Stimulated activated CD8-positive, alpha-beta memory T cell treated with anti-CD3 and anti-CD28 coated beads, Interleukin-7, amount 100 ng/mL, for 24 hours (primary cell): ENCODE measurements at places on chromosomes 6 and 20.

GRCh38 chr6:5786321-5786968 is 220.3 kb downstream of the NRN1 start:
- no peak for DNase-seq

- no peak for DNase-seq
Measured at GRCh38 chr6:35634316-35634715, 54.4 kb downstream of the FKBP5 start.

- no peak for DNase-seq
Measured at GRCh38 chr20:40894237-40894630, 134.4 kb upstream of the TOP1 start.

DNA sequence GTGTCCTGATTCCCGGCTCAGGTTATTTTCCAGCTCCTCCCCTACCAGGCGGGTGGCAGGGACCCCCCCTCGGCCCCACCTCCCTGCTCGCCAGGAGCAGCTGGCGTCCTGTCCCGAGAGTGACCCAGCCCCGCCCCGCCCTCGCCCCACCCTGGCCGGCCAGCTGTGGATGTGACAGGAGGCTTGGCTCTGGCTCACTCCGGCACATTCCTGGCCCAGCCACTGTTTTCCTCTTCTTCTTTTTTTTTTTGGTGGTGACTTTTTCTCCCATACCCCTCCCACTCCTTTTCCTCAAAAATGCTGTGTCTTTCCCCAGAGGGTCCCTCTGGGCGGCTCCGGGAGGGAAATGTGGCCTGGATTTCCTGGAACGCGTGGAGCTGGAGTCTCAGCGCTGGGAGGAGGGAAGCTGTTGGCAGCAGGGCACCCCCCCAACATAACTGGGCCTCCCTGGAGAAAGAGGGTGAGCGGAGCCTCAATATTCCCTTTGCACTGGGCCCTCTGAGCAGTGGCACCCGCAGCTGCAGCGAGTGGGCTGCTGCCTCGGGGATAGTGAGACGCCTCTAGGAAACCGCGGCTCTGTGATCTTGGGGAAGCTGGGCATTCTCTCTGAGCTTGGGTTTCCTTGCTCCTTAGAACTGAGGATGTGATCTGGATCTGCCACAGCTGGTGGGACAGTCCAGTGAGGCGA is 28.3 kb upstream of the CSNK2A1 start:
- DNase-seq, result no peak

DNA sequence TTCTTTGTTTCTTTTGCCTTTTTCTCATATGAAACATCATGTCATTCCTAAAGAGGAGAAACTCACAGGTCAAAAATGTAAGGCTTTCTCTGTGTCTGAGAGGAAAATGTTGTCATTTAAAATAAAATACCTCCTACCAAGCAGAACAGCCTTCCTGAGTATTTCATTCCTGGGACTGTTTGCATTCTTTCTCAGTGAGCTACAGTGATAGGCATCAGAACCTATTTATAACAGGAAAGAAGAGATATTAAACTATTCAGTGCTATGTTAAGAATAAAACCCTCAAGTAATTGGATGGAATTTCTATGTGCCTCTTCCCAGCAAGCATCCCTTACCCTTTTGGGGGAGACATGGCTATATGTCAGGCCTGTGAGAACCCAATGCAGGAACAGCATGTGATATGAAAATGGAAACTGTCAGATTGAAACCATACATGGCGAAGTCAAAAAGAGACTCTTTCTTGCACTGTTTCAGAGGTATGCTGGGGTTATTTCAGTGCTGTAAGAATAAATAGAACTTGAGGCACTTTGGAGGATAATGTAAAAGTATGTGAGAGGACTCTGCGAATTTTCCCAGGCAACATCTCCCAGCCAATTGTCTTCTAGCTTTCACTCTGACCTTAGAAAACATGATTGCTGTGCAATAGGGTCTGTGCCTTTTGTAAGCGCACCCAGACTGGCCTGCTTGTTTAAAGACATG is 133.8 kb upstream of the CCN2 start:
- no peak for DNase-seq

DNA sequence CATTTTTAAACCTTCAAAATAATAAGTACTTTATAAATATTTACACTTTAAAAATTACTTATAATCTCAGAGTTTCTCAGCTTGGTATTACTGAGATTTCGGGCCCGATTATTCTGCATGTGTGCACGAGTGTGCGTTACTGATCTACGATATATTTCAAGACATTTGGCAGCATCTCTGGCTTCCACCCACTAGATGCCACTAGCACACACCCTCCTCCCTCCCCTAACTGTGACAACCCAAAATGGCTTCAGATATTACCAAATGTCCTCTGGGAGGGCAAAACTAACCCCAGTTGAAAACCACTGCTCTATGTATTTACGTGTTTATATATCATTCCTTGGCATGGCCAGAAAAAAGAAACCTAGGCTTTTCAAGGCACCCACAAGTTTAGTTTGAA is 95.9 kb downstream of the FYN start:
- DNase-seq, result no peak

DNA sequence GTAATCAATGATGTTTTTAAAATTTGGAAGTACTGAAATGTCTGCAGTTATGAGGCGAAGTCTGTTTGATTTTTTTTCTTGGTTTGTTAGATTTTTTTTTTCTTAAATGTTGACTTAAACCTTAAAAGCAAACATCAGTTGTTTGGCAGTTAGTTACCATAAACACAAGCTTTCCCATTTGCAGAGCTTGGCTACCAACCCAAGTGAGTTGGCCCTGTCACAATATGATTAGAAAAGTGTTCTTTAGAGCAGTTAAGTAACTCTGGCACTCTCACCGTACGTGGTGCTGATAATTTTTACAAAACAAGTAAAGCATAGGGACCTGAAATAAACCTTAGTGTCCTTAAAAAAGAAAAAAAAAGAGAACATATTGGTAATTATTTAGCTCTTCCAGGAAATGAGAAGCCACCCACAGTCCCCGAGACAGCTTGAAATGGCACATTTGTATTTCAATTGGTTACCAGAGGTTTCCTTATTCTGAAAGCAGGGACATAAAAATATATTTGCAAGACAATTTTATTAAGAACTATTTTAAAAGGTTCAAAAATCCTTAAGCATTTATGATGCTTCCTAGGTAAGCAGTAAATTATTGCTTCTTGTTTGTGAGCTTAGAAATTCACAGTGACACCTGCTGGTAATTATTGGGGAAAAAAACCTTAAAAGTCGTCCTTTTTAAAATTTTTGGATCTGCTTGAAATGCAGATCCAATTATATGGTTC is 3.9 kb downstream of the HEY2 start:
- no peak for DNase-seq

GRCh38 chr6:134413241-134413643 is 95.3 kb upstream of the SGK1 start:
- DNase-seq, result no peak

DNA sequence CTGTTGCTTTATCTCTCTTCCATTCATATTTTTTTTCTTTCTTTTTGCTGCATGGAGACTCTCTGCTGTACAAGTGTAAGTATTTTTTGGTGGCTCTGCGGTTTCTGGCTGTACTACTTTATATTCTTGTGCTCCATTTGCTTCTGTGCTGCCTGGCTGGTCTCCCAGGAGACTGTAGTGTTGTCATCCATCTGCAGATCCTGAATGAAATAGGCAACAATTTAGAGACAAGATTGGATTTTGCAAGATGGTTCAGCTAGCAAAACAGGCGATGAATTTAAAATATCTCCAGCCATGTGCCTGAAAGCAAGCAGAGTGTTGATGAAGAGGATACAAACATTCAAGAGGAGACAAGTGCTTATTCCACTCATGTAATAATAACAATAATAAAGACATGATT is 75.1 kb upstream of the SCGN start:
- DNase-seq, result no peak

DNA sequence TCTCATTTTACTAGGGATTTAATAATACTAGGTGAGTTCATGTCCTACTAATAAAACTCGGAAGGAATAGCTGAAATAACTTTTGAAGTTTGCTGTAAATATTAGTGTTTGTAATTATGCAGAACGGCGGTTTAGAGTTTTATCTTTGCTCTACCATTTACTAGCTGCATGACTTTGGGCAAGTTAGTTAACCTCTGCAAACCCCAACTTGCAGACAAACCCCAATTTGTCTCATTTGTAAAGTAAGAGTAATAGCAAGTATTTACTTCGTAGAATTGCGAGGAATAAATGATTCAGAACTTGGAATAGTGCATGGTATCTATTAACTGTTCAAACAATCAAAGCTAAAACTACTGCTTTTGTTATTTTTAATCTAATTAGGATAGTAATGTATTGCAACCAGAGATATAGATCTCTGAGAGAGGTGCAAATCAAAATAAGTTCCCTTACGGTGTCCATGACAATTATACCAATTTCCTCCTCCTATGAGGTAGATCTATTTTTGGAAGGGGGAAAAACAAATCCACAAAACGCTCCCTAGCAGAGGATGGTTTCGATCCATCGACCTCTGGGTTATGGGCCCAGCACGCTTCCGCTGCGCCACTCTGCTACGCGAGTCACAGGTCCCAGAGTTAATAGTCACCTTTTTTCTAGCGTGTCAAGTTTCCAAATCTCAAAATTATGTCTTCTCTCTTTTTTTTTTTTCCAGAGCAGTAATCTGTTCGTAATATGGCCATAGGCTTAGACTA is 35.1 kb upstream of the BTN3A2 start:
- DNase-seq, result peak; percentile 56

DNA sequence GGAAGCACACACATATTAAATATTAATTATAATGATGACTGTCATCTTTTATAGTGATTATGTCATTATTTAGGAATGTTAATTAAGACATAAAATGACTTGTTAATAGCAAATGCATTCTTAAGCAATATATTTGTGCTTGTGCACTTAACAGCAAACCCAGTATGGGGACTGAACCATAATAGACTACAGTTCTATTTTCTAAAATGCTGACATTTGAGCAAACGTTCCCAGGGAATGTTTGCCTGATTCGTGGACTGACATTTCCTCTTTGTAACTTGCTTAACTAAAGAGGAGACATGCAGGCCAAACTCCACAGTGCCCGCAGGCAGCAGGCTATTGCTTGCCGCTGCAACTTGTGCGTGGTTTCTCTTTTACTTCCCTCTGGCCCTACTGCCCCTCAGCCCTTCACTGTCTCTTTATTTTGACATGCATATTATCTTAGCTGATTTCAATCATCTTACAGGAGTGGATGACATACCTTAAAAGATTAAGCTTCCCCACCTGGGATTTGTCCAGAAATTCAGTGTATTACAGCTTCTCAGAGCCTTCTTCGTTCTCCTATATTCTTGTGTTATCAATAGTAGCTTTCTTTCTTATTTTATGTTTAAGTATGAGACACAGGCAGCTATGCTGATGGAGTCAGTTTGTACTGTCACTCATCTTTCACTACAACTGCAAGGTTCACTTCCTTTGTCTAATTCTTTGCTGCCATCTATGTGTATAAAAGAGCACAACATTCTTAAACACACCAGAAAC is 141.5 kb downstream of the GMDS start:
- DNase-seq, result no peak

- DNase-seq, result no peak
Measured at GRCh38 chr6:70673054-70673453, 5.4 kb downstream of the SMAP1 start.

DNA sequence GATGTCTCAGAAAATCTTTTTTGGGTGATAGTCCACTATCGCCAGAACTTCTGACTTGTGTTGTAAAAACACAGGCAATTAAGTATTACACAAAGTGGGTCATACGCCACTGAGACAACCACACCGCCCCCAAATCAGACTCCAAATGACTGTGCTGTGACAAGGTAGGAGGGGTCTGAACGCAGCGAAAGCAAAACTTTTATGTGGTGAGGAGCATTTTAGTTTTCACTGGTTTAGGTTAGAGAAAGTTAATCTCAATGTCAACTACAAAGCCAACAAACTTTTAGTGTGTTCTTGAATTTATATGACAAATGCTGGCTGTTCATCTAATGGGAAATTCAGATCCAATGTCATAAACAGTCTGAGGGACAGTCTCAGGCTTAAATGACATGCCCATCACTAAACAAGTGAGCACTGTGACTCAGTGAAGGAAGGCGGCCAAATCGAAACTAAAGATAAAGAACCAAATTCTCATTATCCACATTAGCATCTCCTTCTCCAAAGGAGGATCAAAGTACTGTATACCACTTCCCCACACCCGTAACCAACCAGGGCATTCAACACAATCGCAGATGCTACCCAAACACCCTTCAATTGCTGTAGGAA is 186.7 kb downstream of the GJA10 start:
- DNase-seq, result peak; percentile 41

GRCh38 chr20:16475225-16475624 is 98.0 kb downstream of the KIF16B start:
- no peak for DNase-seq

DNA sequence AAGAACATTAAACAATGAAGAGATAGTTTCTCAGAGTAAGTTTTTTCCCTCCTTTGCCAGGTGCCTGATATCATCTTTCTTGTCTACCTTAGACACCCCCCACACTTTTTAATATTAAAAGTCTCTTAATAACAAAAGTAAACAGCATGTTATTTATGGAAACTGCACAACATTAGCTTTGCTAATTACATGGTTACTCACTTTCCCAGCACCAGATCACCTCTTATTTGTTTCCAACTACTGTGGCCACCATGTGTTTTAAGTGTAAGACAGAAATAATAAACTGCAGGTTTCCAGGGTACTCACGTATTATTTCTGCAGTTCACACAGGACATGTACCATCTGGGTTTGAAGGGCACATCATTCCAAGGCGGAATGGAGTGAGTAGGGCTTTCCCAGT is 125.0 kb downstream of the TRMT11 start:
- no peak for DNase-seq

DNA sequence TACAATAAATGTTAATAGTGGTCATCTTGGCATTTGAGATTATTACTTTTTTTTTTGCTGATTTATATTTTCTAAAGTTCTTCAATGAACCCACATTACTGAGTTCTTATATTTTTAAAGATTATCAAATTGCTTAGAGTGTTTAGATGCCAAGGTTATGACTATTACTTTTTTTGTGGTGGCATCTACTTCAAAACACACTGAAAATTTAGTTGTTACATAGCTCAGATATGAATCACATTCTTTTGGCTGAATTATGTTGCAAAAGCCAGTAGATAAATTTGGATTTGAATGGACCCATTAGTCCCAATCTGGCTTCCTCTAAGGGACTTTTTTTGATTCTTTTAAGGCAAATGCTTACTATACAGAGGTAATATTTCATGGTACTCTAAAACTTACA is 8.9 kb downstream of the UTRN start:
- no peak for DNase-seq

DNA sequence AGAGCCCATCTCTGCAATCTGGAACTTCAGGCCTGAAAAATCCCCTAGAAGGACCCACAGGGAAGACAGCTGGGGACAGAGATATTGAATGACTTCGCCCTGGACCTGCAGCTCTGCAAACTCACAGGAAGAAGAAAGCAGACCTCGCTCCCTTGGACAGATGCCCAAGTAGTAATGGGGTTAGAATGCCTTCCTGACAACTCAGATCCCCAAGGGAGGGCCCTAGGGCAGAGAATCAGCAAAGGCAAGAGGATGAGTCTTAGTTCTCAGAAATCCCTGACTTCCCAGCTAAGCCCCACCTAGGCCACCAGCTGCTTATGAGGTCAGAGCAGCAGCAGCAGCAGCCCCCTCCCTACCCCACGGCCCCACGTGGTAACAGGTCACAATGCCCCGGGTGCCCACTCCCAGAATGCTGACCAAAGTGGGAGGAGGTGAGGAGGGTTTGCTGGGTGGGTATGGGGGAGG is at the start of gene C20orf141:
C20orf141 (plus strand) TSS at position 401 of the 465 bp plus-strand sequence. CDS start 198 bp downstream, outside the sequence.
- DNase-seq, result no peak

GRCh38 chr6:170097505-170098427 is 193.1 kb downstream of the DLL1 start:
- DNase-seq, result no peak
